ENCODE measurements at places on chromosomes 13 and 19.

DNA sequence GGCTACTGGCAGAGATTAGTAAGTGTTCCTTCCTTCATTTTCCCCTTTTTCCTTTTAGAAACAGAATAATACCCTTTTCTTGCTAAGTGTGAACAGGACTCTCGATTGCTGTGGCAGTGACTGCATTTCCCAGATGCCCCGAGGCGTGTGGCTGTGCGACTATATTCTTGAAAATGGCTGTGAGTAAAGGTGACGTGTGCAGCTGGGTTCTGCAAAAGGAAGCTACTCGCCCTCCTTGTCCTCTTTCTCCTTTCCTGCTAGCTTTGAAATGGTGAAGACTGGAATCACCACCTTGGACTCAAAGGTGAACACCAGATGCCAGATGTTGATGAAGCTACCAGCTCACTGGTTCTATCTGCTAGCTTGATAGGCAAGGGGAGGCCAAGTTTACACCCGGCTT is 121.4 kb downstream of the MIPEP start:
- no peak for DNase-seq

DNA sequence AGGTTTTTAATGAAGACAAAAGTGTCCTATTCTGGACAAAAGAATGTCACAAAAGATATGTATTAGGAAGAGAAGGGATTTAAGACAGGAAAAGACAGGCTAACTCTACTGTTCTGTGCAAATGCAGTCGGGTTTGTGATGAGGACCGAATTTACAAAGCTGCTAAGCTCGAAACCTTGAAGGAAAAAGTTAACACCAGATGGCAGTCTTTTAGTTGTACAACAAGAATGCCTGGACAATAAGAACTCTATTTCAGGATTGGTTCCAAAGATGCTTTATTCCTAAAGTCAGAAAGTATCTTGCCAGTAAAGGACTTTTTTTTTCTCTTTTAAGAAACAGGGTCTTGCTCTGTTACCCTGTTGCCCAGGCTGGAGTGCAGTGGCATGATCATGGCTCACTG is 51.1 kb downstream of the HS6ST3 start:
- DNase-seq, result no peak

DNA sequence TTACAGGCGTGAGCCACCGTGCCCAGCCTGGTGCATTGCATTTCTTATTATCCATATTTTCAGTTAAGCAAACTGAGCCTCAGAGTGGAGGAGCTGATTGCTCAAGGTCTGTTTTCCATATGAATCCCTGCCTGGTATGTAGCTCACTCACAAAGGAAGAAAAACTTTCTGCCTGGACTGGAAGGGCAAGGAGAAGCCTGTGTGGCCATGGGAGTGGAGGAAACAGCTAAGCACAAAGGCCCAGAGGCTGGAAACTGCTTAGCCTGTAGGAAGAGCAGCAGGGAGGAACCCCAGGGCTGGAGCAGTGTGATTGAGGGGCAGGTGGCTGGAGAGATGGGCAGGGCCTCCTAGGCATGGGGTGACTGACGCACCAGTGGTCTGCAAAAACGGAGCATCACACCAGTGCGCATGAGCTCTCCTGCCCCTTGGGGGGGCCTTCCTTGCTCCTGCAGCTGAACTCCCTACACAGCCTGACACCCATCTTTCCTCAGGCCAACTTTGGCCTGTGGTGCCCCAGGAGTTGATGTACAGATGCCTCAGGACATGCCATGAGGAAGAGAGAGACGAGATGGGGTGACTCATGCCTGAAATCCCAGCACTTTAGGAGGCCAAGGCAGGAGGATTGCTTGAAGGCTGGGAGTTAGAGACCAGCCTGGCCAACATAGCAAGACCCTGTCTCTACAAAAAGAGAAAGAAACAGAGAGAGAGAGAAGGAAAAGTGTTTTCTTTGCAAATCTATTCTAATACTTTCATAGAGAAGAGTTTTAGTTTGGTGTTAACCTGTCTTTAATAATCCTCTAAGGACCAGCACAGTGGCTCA is 2.8 kb upstream of the HNRNPM start:
- no peak for DNase-seq

DNA sequence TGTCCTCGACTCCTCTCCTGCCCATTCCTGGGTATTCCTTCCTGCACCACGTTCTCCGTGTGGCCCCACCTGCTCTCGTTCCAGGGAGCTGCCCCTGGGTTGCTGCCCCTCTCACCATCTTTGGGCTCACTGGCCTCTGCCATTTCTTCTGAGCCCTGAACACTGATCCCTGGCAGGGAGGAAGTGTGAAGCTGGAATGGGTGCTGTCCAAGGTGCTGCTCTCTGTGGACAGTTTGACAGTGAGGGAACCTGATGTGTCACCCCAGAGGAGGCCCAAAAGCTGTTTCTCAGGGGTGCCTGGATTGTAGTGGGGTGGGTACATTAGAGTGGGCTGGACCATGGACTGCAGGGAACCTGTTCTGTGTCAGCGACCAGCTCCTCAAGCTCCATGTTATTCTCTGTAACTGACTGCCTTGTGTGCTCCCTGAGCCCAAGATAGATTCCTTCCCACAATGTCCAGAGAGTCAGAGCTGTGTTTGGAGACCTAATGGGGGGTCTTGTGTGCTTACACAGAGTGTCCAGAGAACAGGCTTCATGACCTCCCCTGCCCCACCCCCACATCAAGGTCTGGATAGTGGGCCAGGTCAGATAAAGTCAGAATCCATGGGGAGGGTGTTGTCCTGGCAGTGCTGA is 7.2 kb upstream of the CEACAM8 start:
- no peak for DNase-seq

- DNase-seq, result peak; percentile 74
Observed at GRCh38 chr19:12847159-12848139, 9.1 kb downstream of the MAST1 start.

DNA sequence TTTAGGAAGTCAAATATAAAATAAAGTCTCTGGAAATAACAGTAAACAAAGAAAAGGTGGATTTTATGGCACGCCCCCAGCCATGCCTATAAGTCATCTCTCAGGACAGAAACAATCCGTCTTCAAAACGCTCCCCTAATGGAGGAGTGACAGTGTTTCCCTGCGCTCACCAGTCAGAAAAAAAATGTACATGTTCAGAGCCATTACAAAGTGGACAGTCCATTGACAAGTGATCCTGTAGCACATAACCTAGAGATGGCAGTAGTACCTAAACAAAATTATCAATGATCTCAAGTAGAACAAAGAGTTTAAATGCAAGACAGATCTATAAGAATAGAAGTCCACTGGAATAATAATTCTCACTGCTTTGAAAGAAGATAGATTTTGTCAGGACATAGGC is 891.7 kb upstream of the MIR17HG start:
- no peak for DNase-seq

DNA sequence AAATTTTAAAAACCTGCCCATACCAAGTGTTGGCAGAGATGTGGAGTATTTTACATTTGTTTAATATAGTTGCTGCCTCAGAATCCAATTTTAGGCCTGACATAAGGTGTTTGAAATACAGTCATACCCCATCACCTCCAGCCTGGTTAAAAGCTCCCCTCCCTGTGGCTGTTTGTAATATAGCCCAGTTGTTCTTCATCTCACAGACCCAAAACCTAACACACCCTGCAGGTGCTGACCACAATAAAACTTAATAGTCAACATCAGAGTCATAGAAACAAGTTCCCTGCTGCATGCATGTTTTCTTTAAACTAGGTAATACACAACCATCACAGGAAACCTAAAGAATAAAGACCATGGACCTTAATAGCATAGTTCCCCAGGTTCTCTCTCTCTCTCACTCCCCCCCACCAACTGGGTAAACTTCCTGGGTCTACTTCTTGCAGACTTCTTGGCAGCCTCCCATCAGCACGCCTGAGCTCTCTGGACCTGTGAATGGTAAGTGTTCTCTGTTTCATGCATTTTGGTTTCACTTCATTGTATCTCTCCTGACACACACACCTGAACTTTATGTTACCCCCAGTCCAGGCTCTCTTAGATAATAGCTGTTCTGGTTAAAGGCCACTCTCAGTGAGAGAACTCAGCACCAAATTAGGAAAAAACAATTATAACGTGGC is 1369.9 kb downstream of the EFNB2 start:
- DNase-seq, result no peak

DNA sequence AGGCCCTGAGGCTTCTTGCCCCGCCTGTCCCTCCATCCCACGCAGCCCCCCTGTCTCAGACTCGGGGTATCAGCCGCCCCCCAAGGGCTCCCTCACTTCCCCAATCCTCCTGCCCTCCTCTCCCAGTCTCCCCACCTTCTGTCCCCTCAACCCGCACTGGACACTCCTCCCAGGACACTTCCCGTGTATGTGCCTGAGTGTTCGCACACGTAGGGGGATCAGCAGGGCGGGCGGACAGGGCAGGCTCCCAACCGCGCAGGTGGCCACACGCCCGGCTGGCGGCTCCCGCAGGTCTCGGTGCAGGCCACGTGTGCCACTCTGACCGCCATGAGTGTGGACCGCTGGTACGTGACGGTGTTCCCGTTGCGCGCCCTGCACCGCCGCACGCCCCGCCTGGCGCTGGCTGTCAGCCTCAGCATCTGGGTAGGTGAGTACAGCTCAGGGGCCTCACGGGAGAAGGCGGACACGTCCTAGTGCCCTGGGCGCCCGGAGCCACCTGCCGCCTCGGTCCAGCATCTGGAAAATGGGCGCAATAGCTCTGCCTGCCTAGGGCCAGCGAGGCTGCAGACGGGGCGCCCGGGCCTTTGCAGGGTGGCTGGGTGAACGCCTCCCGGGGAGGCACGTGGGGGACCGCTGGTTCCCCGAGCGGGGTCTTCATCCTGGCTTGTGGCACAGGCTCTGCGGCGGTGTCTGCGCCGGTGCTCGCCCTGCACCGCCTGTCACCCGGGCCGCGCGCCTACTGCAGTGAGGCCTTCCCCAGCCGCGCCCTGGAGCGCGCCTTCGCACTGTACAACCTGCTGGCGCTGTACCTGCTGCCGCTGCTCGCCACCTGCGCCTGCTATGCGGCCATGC is 2.3 kb downstream of the KISS1R start:
- no peak for DNase-seq

DNA sequence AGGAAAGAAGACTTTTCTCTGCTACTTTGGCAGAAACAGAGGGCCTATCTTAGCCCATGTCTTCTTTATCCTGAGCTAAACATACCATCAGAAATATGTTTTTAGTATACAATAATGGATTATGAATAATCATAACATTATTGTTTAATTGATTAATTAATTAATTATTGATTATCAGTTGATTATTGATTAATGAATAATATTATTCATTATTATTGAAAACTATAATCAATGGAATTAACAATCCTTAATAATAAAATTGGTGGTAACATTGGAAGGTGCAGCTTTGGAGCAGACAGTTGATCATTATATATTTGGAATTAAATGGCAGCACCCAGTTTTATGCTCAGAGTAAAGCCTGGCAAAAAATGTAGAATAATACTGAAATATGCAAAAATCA is 655.9 kb upstream of the ARGLU1 start:
- DNase-seq, result no peak

DNA sequence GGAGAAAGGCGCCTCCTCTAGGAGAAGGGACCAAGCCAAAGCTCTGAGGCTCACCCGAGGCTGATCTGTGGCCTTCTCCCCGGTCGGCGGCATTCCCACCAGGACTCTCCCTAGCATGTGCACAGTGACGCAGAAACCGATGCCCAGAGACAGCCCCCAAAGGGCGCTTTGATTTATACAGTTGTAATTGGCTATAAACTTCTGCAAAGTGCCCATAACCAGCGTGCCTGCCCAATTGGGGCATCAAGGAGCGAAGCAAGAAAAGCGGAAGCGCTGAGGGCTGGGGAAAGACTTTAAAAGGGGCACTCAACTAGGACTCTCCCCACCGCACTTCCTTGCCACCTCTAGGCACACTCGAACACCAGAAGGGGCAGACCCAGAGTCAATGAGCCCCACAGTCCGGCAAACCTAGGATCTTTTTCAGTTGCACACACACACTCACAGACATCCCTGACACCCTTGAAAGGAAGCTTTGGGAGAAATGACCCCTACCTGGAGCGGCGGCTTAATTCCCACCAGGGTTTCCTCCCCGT is 1.8 kb downstream of the CDX2 start:
- no peak for DNase-seq

DNA sequence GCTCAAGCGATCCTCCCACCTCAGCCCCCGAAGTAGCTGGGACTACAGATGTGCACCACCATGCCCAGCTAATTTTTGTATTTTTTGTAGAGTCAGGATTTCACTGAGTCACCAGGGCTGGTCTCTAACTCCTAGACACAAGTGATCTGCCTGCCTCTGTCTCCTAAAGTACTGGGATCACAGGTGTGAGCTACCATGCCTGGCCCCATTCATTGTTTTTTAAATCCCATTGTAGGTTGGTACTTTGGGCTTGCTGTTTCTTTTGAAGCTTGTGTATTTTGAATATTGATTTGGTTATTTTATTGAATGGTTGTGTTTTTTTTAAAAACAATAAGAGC is 26.7 kb downstream of the ZMYM2 start:
- no peak for DNase-seq

GRCh38 chr19:43798546-43799409 is 3.5 kb downstream of the LYPD5 start:
- peak; percentile 76 for DNase-seq

GRCh38 chr13:110124201-110124940 is 182.6 kb downstream of the COL4A1 start:
- no peak for DNase-seq
